SK-MEL-5 (cell line): ENCODE measurements at places on chromosomes 2 and 18. TPM values are rescaled to one million over a fixed set of nuclear protein-coding genes. Genes with fewer than 3 reads are reported as not detected.

SP110 gene
- total RNA-seq = 16.0 and 16.4 TPM in 2 replicates

NTSR2 gene
- not detected in 2 replicates for total RNA-seq

DNA sequence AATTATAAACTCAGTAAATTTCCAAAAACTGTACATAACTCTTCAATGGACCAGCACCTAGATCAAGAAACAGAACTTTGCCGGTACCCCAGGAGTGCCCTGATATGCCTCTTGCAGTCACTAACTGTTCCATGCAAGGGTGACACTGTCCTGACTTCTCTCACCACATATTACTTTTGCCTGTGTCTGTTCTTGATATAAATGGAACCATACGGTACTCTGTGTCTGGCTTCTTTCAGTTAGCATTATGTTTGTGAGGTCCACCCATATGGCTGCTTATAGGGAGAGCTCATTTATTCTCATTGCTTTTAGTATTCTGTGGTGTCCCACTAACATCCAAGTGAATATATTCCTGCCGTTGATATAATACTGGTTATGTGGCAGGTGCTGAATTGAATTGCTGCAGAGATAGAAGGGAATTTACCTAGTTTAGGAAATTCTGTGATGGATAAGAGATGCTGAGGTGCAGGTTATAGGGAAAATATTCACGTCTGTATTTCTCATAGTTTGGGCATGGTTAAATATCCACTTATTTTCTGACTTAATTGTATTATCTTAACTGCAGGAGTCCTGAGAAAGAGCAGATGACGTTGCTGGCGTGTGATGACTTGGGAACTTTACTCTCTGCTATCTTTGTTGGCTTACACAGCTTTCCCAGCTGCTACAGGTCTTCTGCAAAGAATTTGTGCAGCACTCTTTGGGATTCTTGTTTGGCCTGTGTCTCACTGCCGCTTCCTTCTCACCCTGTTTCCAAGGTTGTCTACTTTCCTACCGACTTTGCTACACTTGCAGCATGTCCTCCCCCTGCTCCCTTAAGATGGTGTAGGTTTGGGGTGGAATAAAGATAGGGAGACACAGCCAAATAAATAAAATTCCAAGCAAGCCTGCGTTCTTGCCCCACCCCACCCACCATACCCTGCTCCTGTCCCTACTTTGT is 107.9 kb downstream of the MAP4K4 start:
- no peak for DNase-seq

DNA sequence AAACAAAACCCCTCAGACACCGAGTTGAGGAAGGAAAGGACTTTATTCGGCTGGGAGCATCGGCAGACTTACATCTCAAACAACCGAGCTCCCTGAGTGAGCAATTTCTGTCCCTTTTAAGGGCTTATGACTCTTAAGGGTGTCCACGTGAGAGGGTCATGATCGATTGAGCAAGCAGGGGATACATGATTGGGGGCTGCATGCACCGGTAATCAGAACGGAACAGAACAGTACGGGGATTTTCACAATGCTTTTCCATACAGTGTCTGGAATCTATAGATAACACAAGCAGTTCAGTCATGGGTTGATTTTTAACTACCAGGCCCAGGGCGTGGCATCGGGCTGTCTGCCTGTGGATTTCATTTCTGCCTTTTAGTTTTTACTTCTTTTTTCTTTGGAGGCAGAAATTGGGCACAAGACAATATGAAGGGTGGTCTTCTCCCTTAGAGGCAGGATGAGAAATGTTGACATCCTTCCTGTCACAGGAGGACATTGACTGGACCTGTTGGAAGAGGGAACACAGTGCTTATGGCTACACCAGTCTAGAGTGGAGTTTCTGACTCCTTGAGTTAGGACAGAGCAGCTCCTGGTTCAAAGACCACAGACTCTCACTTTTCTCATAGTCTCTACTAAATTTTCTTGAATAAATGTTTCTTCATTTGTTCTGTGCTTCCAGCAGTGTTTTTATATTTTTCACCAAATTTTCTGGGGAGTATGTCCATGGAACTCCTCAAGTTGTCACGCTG is 35.8 kb downstream of the SPOPL start:
- no peak for DNase-seq
